ENCODE measurements at places on chromosomes 11 and 22.

- no peak for DNase-seq
Measured at GRCh38 chr22:41442240-41442792, 4.3 kb downstream of the TOB2 start.

DNA sequence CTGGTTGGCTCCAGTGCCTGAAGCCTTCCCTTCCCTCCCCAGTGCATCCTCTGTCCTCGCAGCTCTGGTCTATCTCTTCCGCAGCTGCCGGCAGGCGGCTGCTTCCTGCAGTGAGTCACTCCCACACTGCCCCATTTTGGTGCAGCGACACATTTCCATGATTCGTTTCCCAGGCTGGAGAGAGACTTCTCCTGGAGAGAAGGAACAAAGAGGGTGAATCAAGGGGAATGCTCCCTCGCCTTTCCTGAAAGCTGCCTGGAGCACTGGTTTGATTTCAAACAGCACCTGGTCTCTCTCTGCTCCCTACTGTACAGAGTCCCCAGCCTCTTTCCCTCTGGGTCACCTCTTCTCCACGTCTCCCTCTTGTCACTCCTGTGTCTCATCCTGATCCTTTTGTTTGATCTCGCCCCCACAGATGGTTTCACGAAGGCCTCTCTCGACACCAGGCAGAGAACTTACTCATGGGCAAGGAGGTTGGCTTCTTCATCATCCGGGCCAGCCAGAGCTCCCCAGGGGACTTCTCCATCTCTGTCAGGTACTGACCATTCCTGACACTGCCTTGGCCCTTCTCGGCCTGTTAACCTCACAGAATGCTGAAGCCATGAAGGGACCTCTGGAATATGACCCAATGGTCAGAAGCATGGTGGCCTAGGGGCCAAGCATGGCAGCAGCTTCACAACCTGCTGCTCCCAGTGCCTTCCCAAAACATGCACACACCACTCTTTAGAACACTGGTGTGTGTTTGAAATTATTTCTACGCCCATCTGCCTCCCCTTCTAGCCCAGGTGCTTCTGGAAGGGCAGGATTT lies at the start of gene TMA7B:
TMA7B (plus strand) TSS at position 758 of the 808 bp plus-strand sequence. CDS start 3,978 bp downstream, outside the sequence.
- no peak for DNase-seq

GRCh38 chr22:46732513-46732912 lies 5.5 kb downstream of the CERK start:
- DNase-seq: no peak

GRCh38 chr22:22941831-22942510 lies 54.4 kb downstream of the IGLL5 start:
- no peak for DNase-seq

- DNase-seq: no peak
Measured at GRCh38 chr11:34890812-34891211, 25.4 kb downstream of the APIP start.

Measured in activated T-helper 1 cell treated with Interleukin-2 at 50 U/mL for 16 hours (primary cell).